ENCODE measurements at places on chromosomes 7 and 10. TPM values are rescaled to one million over a fixed set of nuclear protein-coding genes. Genes with fewer than 3 reads are reported as not detected.

DNA sequence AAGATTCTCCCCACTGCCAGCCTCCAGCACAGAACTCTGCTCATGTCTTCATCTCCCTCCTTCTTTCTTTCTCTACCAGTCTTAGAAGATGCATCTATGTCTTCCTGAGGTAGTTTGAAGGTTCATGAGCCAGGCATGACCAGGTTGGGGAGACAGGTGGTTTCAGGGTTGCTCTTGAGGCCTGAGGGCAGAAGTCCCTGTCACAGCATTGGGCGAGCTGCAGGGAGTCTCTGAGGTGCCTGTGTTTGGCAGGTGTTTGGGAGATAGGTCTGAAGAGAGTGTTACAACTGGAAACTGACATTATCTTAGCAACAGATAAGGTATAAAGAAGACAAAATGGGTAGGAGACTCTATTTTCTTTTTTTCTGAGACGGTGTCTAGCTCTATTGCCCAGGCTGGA lies 18.7 kb downstream of the PRSS2 start:
- H3K27me3 ChIP-seq = peaks cover 19% of the 10 kb centered on the region
- no peak overlapping the region for H3K27ac ChIP-seq
- H3K36me3 ChIP-seq = no peaks in the 10 kb centered on the region
- H3K4me3 ChIP-seq = no peak overlapping the region
- no peaks in the 10 kb centered on the region for H3K4me1 ChIP-seq

DNA sequence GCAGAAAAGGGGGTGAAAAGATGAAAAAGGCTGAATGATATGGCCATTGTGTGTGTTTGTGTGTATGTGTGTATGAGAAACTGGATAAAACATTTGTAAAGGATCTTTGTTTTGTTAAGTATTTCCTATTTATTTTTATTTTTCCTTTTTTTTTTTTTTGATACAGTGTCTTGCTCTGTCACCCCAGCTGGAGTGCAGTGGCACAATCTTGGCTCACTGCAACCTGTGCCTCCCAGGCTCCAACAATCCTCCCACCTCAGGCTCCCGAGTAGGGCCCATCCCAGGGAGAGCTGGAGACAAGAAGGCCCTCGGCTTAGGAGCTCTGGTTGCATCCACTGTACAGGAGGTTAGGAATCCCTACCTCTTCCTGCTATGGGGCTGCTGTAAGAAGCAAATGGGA lies 6.9 kb upstream of the CALML5 start:
- DNase-seq = no peak
- no peak overlapping the region for H3K27ac ChIP-seq
- no peaks in the 10 kb centered on the region for H3K4me1 ChIP-seq
- H3K4me3 ChIP-seq = no peak overlapping the region

DNA sequence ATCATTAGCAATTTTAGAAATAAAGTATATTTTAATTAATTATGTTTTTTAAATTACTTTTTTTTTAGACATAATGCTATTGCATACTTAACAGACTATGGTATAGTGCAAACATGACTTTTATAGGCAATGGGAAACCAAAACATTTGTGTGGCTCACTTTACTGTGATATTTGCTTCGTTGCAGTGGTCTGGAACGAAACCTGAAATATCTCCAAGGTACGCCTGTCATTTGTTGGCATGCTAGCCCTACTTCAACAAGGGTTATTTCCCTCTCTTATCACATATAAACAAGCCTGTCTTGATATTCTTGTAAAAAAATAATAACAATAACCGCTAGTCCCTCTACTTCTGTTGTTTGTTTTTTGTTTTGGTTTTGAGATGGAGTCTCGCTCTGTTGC lies 74.2 kb downstream of the TYW1B start:
- H3K27me3 ChIP-seq = no peaks in the 10 kb centered on the region
- H3K4me3 ChIP-seq = no peak overlapping the region
- DNase-seq = no peak
- no peaks in the 10 kb centered on the region for H3K4me1 ChIP-seq
- H3K36me3 ChIP-seq = no peaks in the 10 kb centered on the region
- no peak overlapping the region for H3K27ac ChIP-seq

DNA sequence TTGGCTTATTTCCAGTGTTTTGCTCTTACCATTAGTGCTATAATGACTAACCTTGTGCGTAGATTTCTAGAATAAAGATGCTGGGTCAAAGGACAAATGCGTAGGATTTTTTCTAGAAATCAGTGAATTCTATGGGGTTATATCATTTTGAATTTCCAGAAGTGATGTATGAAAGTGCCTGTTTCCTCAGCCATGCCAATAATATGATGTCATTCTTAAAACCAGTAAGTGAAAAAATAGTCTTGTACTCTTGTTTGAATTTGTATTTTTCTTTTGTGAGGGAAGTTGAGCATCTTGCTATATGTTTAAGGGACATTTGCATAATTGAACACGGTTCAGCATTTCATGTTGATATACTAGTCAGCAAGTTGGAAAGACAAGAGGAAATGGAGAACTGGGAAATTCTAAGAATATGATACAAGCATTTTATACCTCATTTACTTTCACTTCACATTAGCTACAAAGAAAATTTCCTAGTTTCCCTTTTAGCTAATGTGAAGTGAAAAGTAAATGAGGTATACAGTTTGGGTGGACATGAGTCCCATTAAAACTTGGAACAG lies 3.8 kb upstream of the DNAH11 start:
- no peak overlapping the region for H3K4me3 ChIP-seq
- peaks cover 11% of the 10 kb centered on the region for H3K27me3 ChIP-seq
- no peak for DNase-seq
- H3K4me1 ChIP-seq = peaks cover 12% of the 10 kb centered on the region
- no peak overlapping the region for H3K27ac ChIP-seq

DNA sequence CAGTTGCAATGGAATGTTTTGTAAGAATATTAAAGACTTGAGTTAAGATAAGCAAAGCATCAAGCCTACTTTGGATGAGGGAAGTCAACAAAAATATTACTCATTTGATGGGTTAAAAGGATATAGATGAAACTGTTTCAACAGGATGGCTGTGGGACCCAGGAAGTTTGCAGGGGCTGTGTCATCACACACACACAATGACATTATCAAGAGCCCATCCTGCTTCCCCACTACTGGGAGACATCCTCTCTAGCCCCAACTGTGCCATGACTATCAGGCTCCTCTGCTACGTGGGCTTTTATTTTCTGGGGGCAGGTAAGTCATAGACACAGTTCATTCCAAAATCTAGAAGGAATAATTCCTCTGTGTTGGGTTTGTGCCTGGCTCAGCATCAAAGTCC lies 78.8 kb upstream of the PRSS1 start:
- no peaks in the 10 kb centered on the region for H3K27me3 ChIP-seq
- no peaks in the 10 kb centered on the region for H3K4me1 ChIP-seq
- DNase-seq = no peak
- H3K36me3 ChIP-seq = no peaks in the 10 kb centered on the region

DNA sequence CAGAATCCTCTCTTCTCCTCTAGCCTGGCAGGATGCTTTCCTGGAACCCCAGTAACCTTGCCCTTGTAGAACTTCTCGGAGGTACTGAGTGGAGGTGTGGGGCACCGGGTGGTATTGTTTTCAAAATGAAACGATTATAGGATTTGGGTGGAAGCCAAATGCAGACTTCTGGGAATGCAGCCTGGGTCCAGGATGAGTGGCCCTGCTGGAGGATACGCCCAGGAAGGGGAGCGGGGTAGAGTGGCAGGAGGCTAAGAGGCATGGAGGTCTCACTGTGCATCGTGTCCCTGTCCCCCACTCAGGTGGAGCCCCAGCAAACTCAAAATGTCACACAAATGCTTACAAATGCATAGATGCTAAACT lies 109.1 kb upstream of the PPIF start:
- no peak overlapping the region for H3K27ac ChIP-seq

DNA sequence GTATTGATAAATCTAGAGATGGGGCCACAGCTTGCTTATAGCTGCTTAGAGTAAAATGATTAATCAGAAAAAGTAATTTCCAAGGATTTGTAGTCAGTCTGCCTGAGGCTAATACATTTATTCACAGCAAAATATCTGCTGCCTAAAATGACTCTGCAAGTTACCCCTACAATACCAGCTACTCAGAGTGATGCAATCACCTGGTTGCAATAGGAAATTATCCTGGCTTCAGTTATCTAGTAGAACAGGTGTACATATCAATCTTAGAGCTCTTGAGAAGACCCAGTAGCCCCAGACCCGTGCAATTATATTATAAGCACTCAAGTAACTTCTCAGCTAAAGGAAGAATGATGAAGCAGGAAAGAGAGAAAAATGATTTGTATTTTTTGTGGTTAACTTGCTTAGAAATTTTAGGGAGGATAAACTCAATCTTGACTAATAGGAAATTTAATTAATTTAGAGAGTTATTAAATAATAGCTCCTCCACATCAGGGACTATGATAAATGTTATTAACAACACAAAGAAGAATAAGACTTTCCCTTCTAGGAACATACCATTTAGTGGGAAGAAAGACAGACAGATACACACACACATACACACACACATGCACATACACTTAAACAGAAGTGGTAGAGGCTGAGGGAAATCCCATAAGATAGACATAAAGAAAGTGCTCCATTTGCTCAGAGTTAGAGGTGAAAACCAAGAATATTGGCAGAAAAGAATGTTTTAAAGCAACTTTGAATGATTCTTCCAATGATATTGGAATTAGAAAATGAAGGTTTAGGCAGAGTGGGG lies 140.4 kb upstream of the PRSS1 start:
- no peak overlapping the region for H3K27ac ChIP-seq
- no peak overlapping the region for H3K4me3 ChIP-seq
- H3K27me3 ChIP-seq = peaks cover 33% of the 10 kb centered on the region
- no peaks in the 10 kb centered on the region for H3K4me1 ChIP-seq
- DNase-seq = no peak

DNA sequence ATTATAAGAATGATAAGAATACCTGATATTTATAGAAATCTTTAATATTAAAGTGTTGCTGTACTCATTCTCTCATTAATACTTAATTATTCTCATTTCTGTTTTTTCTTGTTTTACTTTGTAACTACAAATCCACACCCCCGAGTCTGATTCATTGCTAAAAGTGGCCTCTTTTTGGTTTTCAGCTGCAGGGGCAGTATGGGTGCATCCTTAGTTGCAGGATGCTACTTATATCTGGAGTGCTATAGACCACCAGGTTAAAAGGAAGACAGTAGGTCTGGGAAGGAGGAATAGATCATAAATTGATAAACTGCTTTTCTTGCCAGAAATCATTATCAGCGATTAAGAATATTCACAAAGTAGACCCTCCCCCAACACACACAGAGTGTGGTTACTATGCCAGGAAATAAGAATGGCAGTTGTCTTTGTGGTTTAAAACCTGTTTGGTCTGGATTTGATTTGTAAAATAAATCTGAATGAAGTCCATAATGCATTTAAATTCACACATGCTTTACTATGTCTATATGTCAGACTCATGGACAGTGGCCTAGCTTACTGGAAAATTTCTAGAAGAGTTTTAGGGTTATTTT lies 96.5 kb downstream of the NRF1 start:
- DNase-seq = no peak
- H3K27me3 ChIP-seq = no peaks in the 10 kb centered on the region
- H3K36me3 ChIP-seq = peaks cover 26% of the 10 kb centered on the region

DNA sequence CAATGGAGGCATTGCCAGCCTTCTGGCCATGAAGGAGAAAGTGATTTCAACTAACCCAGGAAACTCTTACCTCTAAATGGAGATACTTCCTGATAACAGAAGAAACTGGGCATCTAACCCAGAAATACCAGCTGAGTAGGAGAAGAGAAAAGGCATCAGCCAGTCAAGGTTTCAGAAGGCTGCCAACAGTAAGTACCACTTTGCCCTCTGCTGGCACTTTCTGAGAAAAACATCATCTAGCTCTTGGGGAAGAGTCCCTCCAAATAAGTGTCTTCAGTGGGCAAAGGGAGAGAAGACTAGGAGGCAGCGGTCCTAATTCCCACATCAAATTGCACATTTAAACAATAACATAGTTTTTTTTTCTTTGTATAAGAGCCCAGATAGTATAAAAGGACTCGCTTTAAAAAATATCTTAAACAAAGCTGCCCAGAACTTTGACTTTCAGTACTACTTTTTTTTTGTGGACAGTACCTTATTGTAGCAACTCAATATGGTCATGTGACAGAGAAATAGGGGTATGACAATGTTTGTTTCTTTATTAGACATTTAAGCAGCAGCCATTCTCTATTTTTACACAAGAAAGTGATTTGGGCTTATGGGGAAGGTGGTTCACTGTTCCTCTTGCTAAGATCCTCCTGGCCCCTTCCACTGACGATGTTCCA lies 157.3 kb downstream of the CTTNBP2 start:
- H3K4me3 ChIP-seq = no peak overlapping the region
- DNase-seq = peak; percentile 50
- no peaks in the 10 kb centered on the region for H3K36me3 ChIP-seq
- no peaks in the 10 kb centered on the region for H3K27me3 ChIP-seq
- H3K4me1 ChIP-seq = no peaks in the 10 kb centered on the region

DNA sequence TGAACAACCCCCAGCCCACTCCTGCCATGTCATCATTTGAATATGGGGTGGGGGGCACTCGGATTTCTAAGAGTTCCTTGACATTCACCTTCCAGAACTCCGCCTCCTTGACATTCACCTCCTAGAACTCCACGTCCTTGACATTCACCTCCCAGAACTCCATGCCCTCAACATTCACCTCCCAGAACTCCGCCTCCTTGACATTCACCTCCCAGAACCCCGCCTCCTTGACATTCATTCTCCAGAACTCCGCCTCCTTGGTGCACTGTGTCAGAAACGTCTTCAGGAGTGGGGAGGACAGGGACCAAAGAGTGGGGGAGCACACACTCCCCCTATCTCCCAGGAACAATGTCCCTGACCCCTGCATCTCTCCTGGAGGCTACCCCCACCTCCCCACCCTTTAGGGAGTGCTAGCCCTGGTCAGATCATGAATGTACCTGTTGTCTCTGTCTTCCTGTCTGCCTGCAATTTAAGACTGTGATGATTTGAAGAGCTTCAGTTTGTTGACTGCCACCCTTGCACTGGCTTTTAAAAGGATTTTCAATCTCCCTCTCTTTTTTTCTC lies 110.1 kb downstream of the NPTX2 start:
- no peak for DNase-seq
- peaks cover 7% of the 10 kb centered on the region for H3K27me3 ChIP-seq
- no peaks in the 10 kb centered on the region for H3K36me3 ChIP-seq
- H3K27ac ChIP-seq = no peak overlapping the region
- H3K4me3 ChIP-seq = no peak overlapping the region
- H3K4me1 ChIP-seq = no peaks in the 10 kb centered on the region

SPDYE3 gene
- total RNA-seq = not detected

RAB11FIP2 gene
- 21.4 TPM for total RNA-seq

PLPP4 gene
- 13.8 TPM for total RNA-seq

PIP gene
- total RNA-seq = not detected
